ENCODE measurements at places on chromosomes 4 and X.

- H3K27ac ChIP-seq, result no peak overlapping the region
- no peaks in the 10 kb centered on the region for H3K27me3 ChIP-seq
- no peaks in the 10 kb centered on the region for H3K36me3 ChIP-seq
- no peak for DNase-seq
- H3K4me3 ChIP-seq, result no peak overlapping the region
These were observed 50.7 kb upstream of the KIT start for GRCh38 chr4:54607067-54607466.

GRCh38 chrX:13716905-13717304, 17.5 kb downstream of the TRAPPC2 start:
- DNase-seq, result peak; percentile 64
- peak overlapping the region; percentile 78 for H3K27ac ChIP-seq
- H3K27me3 ChIP-seq, result no peaks in the 10 kb centered on the region
- H3K36me3 ChIP-seq, result peaks cover 41% of the 10 kb centered on the region
- H3K4me1 ChIP-seq, result peaks cover 23% of the 10 kb centered on the region

- H3K27ac ChIP-seq, result no peak overlapping the region
- H3K4me1 ChIP-seq, result no peaks in the 10 kb centered on the region
- H3K27me3 ChIP-seq, result no peaks in the 10 kb centered on the region
These were observed 8.6 kb upstream of the BGN start for GRCh38 chrX:153486171-153486570.

DNA sequence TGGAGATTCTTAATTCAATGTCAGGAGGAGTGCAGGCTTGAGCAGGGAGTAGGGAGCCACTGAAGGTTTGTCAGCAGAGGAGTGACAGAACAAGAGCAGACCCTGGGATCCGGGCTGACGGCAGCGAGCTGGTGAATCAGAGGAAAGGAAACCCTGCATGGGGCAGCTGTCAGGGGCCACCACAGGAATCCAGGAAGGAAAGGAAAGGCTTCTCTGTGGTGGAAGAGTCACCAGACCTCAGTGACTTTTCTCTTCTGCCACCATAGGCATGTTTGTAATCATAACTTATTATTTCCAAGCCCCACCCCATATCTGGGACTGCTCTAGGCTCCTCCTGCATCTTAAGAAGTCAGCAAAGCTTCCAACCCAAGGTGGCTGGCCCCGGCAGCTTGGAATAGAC, 150.9 kb downstream of the BCOR start:
- H3K36me3 ChIP-seq, result no peaks in the 10 kb centered on the region
- no peak for DNase-seq
- H3K27me3 ChIP-seq, result peaks cover 7% of the 10 kb centered on the region
- no peak overlapping the region for H3K4me3 ChIP-seq
- H3K27ac ChIP-seq, result no peak overlapping the region

GRCh38 chrX:24063488-24063887, 8.7 kb downstream of the EIF2S3 start:
- H3K4me1 ChIP-seq, result peaks cover 8% of the 10 kb centered on the region
- H3K27ac ChIP-seq, result no peak overlapping the region
- peaks cover 21% of the 10 kb centered on the region for H3K36me3 ChIP-seq

DNA sequence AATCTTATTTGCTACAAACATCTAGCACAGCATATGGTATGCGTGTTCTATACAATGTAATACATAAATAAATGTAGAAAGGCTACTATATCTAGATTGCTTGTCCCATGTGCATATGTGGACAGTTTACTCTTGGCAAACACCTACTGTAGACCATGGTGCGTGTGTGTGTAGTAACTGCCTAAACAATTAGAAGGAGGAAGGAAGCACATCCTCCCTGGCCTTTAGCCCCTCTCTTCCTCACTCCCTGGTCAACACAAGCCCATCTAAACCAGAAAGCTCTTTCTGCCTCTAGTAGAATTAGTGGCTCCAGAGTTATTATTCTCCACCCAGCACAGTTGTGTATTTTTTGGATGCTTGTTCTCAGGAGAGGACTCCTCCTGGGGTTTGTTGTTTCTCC, 73.9 kb downstream of the KDR start:
- H3K27me3 ChIP-seq, result no peaks in the 10 kb centered on the region
- H3K4me3 ChIP-seq, result no peak overlapping the region
- no peak overlapping the region for H3K27ac ChIP-seq
- H3K4me1 ChIP-seq, result no peaks in the 10 kb centered on the region

- H3K27me3 ChIP-seq, result no peaks in the 10 kb centered on the region
- no peaks in the 10 kb centered on the region for H3K36me3 ChIP-seq
- no peak overlapping the region for H3K4me3 ChIP-seq
- DNase-seq, result no peak
These were observed 922.6 kb upstream of the SLIT2 start for GRCh38 chr4:19329077-19329476.

- H3K27ac ChIP-seq, result no peak overlapping the region
- H3K27me3 ChIP-seq, result peaks cover 14% of the 10 kb centered on the region
- H3K4me1 ChIP-seq, result no peaks in the 10 kb centered on the region
- no peaks in the 10 kb centered on the region for H3K36me3 ChIP-seq
- no peak overlapping the region for H3K4me3 ChIP-seq
- peak; percentile 66 for DNase-seq
These were observed 43.0 kb downstream of the CCDC158 start for GRCh38 chr4:76377911-76378310.

GRCh38 chr4:7865533-7865932, 74.1 kb downstream of the AFAP1 start:
- H3K4me3 ChIP-seq, result no peak overlapping the region
- H3K27ac ChIP-seq, result peak overlapping the region; percentile 3
- H3K27me3 ChIP-seq, result peaks cover 4% of the 10 kb centered on the region

DNA sequence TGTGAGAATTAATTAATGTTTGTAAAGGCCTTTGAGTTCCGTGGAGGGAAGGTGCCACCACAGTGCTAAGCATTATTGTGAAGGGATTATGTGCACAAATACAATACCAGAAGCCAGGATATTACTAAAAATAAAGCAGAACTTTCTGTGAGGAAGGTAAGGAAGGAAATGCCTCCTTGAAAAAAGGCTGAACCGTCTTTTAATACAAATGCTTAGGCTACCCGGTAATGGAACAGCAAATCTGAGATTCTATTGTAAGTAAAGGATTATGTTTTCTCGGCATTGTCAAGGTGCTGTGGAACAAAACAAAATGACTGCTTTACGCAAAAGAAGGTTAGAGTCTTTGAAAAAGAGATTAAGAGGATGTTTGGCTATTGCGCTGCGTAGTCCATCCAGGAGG, 57.9 kb upstream of the SPRY1 start:
- H3K36me3 ChIP-seq, result no peaks in the 10 kb centered on the region
- H3K27me3 ChIP-seq, result peaks cover 4% of the 10 kb centered on the region
- no peaks in the 10 kb centered on the region for H3K4me1 ChIP-seq

GRCh38 chr4:13535708-13536361, 8.5 kb downstream of the NKX3-2 start:
- H3K4me3 ChIP-seq, result no peak overlapping the region
- peaks cover 22% of the 10 kb centered on the region for H3K36me3 ChIP-seq
- peaks cover 13% of the 10 kb centered on the region for H3K4me1 ChIP-seq
- H3K27ac ChIP-seq, result peak overlapping the region; percentile 81

DNA sequence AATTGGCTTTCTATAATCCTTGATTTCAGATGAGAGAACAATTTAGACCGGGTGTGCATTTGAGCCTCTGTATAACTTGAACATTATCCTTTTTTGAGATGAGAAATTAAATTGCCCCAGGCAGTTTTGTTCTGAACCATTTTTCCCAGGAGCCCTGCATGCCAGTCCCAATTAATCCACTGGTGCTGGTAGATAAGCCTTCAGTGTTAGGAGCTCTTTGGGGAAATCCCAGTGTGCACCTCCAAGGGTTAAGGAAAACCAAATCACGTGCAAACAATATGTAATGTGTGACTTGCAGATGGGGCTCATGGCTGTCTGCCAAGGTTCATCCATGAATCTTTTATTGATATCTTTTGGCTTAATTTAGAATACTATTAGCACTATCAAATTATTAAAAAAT, 43.2 kb downstream of the KIT start:
- H3K27ac ChIP-seq, result no peak overlapping the region
- no peak overlapping the region for H3K4me3 ChIP-seq
- DNase-seq, result no peak
- H3K27me3 ChIP-seq, result no peaks in the 10 kb centered on the region
- no peaks in the 10 kb centered on the region for H3K4me1 ChIP-seq

DNA sequence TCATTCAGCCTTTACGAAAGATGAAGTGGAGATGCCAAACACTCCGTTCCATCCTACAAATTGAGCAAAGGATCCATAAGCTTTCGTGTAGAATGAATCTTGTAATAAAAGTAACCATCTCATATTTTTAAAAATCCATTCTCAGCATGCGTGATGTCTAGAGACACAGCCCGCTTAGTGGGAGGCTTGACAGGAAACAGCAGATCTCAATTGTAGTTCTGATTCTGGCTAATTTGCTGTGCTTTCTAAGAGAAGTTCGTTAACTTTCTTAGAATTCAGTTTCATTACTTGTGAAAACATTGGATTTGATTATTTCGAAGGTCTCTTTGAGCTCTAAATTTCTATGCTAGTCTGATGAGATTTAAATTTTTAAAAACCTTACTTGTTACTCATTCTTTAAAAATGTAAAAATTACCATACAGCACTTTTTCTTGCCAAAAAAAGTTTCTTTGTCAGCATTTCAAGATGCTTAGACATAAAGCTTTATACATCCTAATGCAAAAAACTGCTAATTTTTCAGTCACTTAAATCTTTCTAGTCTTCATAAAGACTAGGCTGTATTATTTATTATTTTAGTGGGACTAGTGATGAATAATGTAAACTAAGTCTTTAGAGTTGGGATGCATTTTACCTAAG, 66.9 kb upstream of the NEIL3 start:
- DNase-seq, result no peak
- H3K27ac ChIP-seq, result peak overlapping the region; percentile 67
- no peak overlapping the region for H3K4me3 ChIP-seq
- peaks cover 16% of the 10 kb centered on the region for H3K4me1 ChIP-seq

GRCh38 chr4:111838406-111838930, 306.8 kb upstream of the FAM241A start:
- H3K4me1 ChIP-seq, result no peaks in the 10 kb centered on the region
- DNase-seq, result no peak
- H3K36me3 ChIP-seq, result no peaks in the 10 kb centered on the region
- H3K4me3 ChIP-seq, result no peak overlapping the region

DNA sequence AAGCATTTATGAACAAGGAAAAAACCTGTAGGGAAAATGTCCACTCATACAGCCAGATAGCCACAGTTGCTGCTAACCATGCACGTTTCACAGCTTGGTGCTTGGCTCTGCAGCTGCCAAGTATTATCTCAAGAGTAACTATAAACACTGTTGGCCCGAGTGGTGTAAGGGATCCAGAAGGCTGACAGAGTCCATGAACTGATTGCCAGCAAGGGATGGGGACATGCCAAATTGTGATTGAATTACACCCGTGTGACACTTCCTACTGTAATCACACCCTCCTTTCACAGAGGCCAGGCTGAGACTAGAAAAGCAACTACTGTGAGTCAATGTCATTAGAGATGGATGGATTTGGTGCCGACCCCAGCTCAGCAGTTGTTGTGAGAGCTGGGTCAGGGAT, 223.9 kb upstream of the ANKRD50 start:
- no peaks in the 10 kb centered on the region for H3K4me1 ChIP-seq
- no peak overlapping the region for H3K4me3 ChIP-seq
- H3K27ac ChIP-seq, result no peak overlapping the region
- no peaks in the 10 kb centered on the region for H3K27me3 ChIP-seq
- no peaks in the 10 kb centered on the region for H3K36me3 ChIP-seq

DNA sequence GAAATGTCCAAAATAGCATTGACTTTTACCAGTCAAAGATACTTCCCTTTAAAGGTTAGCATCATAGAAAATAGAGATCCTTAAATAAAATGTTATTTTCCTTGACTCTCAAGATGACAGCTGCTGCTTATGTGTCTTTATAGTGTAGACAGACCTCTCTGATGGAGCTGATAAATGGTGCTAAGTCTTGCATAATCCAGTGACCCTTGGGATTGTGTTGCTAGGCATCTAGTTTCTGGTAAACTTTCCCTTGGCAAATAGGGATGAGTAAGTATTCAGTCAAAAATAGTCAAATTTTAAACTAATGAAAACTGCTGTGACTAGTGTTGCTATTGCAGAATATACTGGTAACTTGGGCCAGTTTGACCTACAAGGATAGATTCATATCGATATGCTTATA, 53.6 kb downstream of the MBNL3 start:
- H3K27ac ChIP-seq, result no peak overlapping the region
- H3K4me3 ChIP-seq, result no peak overlapping the region
- H3K27me3 ChIP-seq, result no peaks in the 10 kb centered on the region
- no peak for DNase-seq
- no peaks in the 10 kb centered on the region for H3K4me1 ChIP-seq

DNA sequence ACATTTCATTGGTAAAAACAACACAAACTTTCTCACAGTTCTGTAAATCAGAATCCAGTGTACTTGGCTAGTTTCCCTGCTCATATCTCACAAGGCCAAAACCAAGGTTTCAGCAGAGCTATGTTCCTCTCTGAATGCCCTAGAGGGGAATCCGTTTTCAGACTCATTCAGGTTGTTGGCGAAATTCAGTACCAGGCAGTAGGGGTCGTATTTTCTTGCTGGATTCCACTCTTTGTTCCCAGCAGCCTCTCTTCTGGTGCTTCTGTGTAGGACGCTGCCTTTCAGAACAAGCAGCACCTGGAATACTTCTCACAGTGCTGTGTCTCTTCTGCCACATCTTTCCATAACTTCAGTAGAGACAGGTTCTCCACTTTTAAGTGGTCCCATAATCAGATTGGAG, 351.9 kb downstream of the PCDH18 start:
- DNase-seq, result no peak
- no peak overlapping the region for H3K4me3 ChIP-seq
- H3K36me3 ChIP-seq, result no peaks in the 10 kb centered on the region
- H3K27me3 ChIP-seq, result no peaks in the 10 kb centered on the region
- no peak overlapping the region for H3K27ac ChIP-seq

GRCh38 chrX:826448-826847, 195.9 kb downstream of the SHOX start:
- H3K4me3 ChIP-seq, result no peak overlapping the region
- H3K27me3 ChIP-seq, result no peaks in the 10 kb centered on the region
- H3K27ac ChIP-seq, result no peak overlapping the region

DNA sequence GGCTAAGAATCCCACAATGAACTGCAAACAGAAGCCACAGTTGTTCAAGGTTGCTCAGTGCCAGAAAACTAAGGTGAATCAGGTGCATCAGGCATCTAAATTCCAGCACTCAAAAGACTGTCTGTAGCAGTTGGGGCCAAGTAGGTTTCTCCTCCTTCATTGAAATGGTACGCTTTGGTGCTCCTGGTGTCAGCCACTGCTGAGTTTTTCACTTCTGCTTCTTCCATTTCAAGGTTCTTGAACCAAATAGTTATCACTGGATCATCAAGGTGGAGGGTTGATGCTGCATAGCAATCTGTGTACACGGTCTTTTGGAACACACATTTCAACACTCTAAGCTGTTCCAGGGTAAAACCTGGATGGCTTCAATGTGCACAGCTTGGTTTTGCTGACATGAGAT, 74.4 kb downstream of the TMA16 start:
- no peaks in the 10 kb centered on the region for H3K4me1 ChIP-seq
- no peak overlapping the region for H3K27ac ChIP-seq
- H3K36me3 ChIP-seq, result no peaks in the 10 kb centered on the region
- no peak for DNase-seq
- H3K27me3 ChIP-seq, result no peaks in the 10 kb centered on the region
- H3K4me3 ChIP-seq, result no peak overlapping the region

- H3K27ac ChIP-seq, result no peak overlapping the region
- H3K4me3 ChIP-seq, result peak overlapping the region; percentile 68
- peaks cover 18% of the 10 kb centered on the region for H3K4me1 ChIP-seq
- H3K36me3 ChIP-seq, result no peaks in the 10 kb centered on the region
- no peak for DNase-seq
These were observed 855 bp downstream of the GPRASP2 start for GRCh38 chrX:102712981-102713625.

GRCh38 chr4:81600520-81601357, 129.0 kb upstream of the RASGEF1B start:
- DNase-seq, result no peak
- no peak overlapping the region for H3K27ac ChIP-seq
- H3K4me3 ChIP-seq, result no peak overlapping the region
- H3K36me3 ChIP-seq, result no peaks in the 10 kb centered on the region
- no peaks in the 10 kb centered on the region for H3K27me3 ChIP-seq

All from activated naive CD4-positive, alpha-beta T cell treated with anti-CD3 and anti-CD28 coated beads, Interleukin-2, amount 10 ng/mL, durations not matched to agents 7 days and 5 days (primary cell).